ENCODE measurements at places on chromosomes 13 and 19.

DNA sequence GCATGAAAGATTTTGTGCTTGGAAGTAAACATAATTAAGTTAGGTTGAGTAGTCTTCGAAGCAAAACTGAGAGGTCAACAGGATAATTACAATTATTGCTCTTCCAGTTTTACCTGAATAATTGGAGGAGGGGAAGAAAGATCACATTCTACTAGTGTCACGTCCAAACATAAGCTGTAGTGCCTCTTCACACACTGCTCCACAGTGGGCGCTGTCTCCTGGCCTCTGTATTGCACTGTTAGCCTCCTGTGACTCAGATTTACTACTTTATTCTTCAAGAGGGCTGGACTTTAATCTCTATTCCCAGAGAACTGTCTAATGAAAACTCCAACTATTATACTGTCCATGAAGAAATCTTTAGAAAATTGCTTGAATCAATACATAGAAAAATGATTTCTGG lies 62.9 kb downstream of the TRPC4 start:
- DNase-seq, result no peak

DNA sequence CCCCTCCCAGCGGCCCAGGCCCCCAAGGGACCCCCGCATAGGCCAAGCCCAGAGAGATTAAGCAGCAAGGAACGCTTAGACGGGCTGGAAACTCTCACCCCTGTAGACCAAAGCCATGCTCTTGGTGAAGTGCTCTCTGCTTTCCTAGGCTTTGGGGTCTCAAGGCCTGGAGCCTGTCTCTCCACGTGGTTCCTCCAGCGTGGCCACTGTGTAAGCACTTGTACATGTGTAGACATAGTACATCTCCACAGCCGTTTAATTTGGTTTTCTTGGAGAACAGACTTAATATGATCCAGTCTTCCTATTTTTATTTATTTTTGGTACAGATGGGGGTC lies 1.1 kb downstream of the NUDT19 start:
- DNase-seq, result no peak

- no peak for DNase-seq
Observed at GRCh38 chr13:19056355-19056880, 125.2 kb downstream of the TUBA3C start.

DNA sequence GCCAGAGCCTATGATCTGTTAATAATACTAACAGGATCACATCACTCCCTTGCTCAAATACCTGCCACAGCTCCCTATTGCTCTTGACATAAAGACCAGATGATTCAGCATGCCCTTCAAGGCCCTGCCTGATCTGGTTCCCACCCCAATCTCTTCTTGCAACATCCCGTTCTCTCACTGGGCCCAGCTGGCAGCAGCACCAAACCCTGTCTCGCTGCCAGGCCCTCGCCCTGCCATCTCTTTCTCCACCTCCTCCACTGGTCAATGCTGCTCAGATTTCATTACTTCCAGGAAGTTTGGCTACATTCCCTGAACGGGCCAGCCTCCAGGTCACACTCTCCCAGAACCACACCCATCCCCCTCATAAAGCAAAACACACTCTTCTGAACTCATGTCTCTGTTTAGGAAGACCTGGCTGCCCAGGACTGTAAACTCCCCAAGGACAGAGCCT lies 8.6 kb upstream of the BCAT2 start:
- peak; percentile 89 for DNase-seq

DNA sequence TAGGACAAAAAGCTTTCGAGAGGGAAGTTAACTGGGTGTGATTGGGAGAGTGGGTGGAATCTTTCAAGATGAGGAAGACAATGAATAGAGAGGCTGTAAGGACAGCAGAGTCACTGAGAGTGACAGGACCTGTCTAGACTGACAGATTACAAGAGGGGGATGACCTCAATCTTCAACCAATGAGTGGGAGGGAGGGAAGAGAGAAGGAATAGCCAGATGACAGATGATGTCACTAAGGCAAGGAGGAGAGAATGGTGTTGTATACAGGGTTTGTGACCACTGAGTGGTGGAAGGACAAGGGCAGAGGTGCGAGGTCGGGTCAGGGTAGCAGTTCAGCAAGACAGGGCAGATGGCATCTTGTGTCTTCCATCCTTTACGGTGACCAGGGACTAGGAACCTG lies 5.8 kb upstream of the ILF3 start:
- DNase-seq, result no peak

- no peak for DNase-seq
Observed at GRCh38 chr13:28100150-28101121, at the start of gene FLT3. Gene FLT3, minus strand, starts transcription at chr13:28100576. Its CDS starts 66 bp downstream, at chr13:28100510.

DNA sequence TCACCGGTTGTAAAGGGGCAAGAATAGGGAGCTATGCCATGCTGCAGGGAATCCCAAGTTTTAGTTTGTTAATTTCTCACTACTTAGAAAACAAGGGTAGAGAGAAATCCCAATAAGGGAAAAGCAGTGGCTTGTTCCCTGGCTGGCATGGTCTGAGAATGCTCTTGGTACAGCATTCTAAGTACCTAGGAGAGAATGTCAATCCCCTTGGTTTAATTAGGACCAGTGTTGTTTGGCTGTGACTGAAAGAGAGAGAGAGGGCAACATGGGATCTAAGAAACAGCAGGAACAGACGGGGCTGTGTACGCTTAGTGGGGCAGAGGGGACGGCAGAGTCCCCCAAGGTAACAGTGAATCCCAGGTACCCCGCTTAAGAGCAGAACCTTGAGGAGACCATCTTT lies 228.8 kb downstream of the PCDH9 start:
- no peak for DNase-seq
